ENCODE measurements at places on chromosomes 7 and 10.

DNA sequence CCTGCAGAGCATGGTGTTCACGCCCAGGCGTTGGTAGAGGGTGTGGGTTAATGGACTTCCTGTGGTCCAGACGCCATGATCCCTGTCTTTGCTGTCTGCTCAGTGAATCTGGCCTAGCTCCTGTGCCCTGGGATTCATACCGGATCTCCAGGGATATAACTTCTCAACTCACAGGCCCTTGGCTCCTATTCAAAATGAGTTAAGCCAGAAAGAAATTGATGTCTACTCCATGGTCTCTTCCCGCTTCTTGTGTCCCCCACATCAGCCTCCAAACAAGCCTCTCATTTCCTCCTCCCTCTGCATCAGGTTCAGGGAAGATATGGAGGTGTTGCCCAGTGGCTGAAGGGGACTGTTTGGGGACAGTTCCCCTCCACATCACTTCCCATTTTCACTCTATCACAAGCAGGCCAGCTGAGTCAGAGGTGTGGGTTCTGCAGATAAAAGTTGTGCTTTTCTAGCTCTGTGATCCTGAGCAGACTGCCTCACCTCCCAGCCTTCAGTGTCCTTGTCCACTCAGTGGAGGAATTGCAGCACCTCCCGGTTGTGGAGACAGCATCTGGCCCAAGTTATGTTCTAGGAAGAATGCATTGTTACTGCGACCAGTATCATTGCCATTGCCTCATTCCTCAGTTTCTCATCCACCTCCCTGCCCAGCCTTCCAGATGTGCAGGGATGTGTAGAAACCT, 22.5 kb downstream of the AKR1E2 start:
- H3K27me3 ChIP-seq: no peaks in the 10 kb centered on the region
- DNase-seq: no peak
- H3K36me3 ChIP-seq: no peaks in the 10 kb centered on the region
- no peak overlapping the region for H3K4me3 ChIP-seq

GRCh38 chr7:140672382-140673062, at the start of gene ADCK2:
ADCK2 (plus strand) TSS chr7:140672945; CDS start chr7:140673331, 386 bp downstream.
- peak within 1 kb of the TSS; percentile 66 for H3K4me3 ChIP-seq
- no peaks in the 10 kb centered on the region for H3K36me3 ChIP-seq
- peak; percentile 87 for DNase-seq
- peak within 1 kb of the TSS; percentile 84 for H3K27ac ChIP-seq
- H3K4me1 ChIP-seq: peaks cover 7% of the 10 kb centered on the region

- no peak for DNase-seq
- H3K27ac ChIP-seq: no peak overlapping the region
- no peak overlapping the region for H3K4me3 ChIP-seq
- H3K27me3 ChIP-seq: no peaks in the 10 kb centered on the region
These were observed 33.9 kb downstream of the STARD3NL start for GRCh38 chr7:38211940-38212339.

- no peak overlapping the region for H3K27ac ChIP-seq
- no peak for DNase-seq
- H3K4me1 ChIP-seq: no peaks in the 10 kb centered on the region
- no peaks in the 10 kb centered on the region for H3K36me3 ChIP-seq
- H3K27me3 ChIP-seq: no peaks in the 10 kb centered on the region
These were observed 143.3 kb upstream of the PPP2R2D start for GRCh38 chr10:131757285-131758058.

GRCh38 chr7:86689363-86689762, 45.7 kb downstream of the GRM3 start:
- no peak overlapping the region for H3K4me3 ChIP-seq
- no peaks in the 10 kb centered on the region for H3K4me1 ChIP-seq
- no peaks in the 10 kb centered on the region for H3K27me3 ChIP-seq
- no peak overlapping the region for H3K27ac ChIP-seq
- DNase-seq: no peak

GRCh38 chr7:132131196-132131595, 445.1 kb downstream of the PLXNA4 start:
- H3K4me3 ChIP-seq: no peak overlapping the region
- H3K4me1 ChIP-seq: no peaks in the 10 kb centered on the region
- no peaks in the 10 kb centered on the region for H3K27me3 ChIP-seq
- no peak overlapping the region for H3K27ac ChIP-seq

Measured in pancreas (tissue), 10 donors.